ENCODE measurements at places on chromosomes 5 and 9.

- DNase-seq: no peak
These were observed 2202.9 kb upstream of the WWC1 start for GRCh38 chr5:166088389-166089039.

DNA sequence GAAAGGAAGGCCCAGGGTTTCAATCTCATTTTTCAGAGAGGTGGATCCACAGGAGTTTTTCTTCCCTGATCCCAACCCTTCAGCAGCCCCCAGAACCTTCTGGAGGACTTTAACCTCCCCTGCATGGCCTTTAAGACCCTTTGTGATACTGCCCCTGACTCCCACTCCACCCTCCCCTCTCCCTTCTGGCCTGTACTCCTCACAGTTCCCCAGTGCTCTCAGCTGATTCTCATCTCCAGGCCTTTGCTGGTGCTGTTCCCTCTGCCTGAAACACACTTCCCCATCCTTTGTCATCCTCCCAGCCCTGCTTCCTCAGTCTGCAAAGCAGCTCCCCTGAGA, 18.5 kb downstream of the NEURL1B start:
- no peak for DNase-seq

DNA sequence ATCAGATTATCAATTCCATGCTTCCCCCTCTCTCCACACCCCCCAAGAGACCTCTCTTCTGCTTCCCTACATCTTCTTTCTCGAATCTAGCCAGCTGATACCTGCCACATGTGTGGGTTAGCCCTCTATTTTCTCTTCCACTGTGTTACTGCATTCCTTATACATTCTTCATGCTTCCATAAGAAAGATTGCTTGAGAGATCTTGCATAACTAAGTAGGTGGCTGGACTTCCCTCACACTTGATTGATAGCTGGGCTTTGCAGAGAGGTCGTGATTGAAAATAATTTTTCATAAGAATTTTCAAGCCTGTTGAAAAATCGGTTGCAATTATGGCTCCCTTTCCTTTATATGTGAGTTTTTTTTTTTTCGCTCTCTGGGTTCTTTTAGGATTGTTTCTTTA, 33.0 kb upstream of the PANK3 start:
- DNase-seq: no peak

- no peak for DNase-seq
These were observed 796 bp upstream of the GADD45G start for GRCh38 chr9:89603767-89604665.

GRCh38 chr9:132645711-132646110, 24.1 kb downstream of the DDX31 start:
- no peak for DNase-seq

DNA sequence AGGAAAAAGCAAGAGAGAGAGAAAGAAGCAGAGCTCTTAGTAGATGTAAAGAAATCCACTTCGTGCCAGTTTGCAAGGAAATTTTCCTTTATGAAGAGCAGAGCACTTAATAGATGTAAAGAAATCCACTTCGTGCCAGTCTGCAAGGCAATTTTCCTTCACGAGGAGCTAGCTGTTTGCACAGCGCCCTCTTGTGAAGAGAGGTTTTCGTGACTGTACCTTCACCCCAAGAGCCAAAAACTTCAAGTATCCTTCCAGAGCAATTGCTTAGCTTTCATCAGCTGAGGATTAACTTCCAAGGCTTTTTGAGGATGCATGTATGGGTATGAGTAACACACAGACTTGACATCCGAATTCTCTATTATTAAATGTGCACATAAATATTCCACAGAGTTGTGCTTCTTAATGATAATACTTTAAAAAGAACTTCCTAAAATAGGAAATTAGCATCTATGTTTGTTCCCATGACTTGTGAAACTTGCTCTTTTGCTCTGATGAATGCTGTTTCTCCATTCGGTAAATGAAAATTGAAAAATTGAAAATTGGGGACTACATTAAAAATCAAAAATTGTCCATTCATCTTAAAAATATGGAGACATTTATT, 525.6 kb downstream of the PDE4D start:
- DNase-seq: no peak

DNA sequence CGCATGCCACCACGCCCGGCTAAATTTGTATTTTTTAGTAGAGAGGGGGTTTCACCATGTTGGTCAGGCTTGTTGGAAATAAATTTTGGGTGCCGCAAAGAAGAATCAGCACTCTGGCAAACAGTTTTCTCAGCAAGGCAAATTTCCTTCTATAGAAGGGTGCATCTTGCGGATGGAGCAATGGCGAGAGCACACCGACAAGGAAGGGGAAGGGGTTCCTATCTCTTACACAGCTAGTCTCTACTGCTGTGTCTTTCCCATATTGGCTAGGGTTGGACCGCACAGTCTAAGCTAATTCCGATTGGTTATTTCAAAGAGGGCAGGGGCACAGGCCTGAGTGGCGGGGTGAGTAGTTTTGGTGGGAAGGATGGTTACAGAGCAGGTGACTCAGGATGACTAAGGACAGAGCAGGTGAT, 707 bp downstream of the GTF3C5 start:
- no peak for DNase-seq

DNA sequence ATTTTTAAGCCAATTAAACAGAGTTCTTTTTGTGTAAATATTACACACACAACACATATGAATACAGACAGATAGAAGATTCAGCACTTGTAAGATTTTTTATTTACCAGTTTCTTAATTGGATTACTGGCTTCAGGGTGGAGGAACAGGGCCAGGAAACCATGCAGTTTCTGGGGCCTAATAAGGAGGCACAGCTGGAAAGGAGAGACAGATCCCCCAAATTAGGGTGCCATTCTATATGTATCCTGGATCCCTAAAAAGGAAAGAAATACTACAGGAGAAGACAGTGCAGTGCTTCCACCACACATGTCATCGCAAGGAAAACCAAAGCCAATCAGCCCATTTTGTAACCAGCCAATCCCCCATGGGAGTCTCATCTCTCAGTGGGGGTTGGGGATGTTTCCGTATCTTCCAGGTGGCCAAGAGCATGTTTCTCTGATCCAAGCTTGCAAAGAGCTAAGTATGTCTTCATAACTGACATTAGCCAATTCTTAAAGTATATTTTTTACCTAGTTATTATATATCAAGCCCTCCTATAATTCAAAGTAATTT, 15.8 kb upstream of the ABO start:
- no peak for DNase-seq

GRCh38 chr5:45609661-45610060, 86.5 kb downstream of the HCN1 start:
- no peak for DNase-seq

- DNase-seq: no peak
These were observed 153.2 kb downstream of the TARS1 start for GRCh38 chr5:33594006-33594405.

GRCh38 chr9:71552480-71552879, 215.8 kb downstream of the CEMIP2 start:
- no peak for DNase-seq

DNA sequence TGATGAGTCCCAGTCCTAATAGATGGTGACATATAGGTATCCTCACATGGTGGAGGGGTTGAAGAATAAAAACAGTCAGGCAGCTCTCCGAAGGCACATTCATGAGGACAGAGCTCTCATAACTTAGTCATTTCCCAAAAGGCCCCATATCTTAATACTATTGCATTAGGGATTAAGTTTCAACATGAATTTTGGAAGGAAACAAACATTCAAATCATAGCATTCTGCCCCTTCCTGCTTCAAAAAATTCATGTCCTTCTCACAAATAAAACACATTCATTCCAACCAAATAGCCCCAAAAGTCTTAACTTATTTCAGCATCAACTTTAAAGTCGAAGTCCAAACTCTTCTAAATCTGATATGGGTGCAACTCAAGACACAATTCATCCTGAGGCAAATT, 277.2 kb upstream of the NR4A3 start:
- no peak for DNase-seq

DNA sequence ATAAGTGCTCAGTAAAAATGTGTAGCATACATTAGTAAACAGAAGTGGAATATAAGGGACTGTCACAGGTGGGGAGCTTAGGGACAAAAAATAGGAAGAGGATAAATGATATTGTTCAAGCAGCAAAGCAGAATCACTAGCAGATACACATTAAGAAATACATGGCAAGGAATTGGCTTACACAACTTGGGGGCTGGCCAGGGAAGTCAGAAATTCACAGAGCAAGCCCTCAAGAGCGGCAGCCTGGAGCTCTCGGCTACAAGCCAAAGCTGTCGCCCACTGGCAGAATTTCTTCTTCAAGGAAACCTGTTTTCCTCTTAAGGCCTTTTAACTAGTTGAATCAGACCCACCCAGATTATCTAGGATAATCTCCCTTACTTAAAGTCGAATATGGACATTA, 73.0 kb upstream of the SMIM23 start:
- no peak for DNase-seq

DNA sequence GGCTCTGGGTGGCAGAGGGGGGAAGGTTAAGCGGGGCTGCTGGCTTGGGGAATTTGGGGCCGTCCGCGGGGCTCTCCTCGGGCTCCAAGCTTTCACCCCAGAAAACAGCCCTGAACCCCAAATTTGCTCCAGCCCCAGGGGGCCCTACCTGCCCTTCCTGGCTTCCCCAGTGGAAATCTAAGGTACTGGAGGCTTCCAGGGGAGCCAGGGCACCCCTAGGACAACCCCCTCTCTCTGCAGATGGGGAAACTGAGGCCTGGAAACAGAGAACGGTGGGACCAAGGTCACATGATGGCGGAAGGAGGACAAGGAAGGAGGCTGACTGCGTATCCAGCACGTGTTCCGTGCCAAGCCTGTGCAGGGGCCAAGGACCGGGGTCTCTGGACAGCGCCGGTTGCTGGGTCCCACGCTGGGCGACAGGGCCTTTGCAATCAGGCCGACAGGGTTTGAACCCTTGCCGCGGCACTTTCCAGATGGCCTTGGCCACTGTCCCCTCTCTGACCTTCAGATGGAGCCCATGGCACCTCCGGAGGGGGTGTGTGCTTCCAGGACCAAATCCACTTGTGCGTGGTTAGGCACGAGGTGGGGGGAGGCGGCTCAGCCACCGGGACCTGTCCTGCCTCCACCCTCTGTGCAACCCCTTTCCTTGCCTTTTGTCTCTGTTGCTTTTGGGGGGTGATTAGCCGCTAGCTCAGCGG, 183.1 kb downstream of the C9orf50 start:
- DNase-seq: no peak

- no peak for DNase-seq
These were observed 37.6 kb upstream of the KCNN2 start for GRCh38 chr5:114324282-114324681.

DNA sequence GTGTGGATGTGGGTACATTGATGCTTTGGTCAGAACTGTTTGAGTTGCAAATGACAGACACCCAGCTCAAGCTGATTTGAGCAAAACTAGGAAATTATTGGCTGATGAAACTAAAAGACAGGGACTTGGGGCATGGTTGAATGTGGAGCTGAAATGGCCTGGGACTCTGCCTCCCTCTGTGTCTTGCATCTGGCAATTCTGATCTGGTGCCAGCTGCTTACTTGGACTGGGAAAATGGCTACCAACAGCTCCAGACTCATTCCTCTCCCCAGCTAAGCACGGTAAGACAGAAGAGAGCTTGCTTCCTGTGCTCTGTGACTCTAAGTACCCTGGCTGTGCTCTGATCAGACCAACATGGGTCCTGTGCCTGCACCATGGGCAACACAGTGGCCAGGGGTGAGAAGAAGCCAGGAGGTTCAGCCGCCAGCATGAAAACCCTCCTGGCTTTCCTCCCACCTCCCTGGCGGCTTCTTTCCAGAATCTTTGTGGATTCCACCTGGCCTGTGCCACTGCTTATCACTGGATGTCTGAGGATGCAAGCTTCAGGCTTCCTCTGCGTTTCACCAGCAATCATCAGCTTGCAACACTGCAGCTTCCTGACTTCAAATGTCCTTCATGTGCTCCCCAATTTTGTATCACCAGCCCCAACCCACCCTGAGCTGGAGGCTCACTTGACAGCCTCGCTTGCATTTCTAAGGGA, 44.1 kb downstream of the C5orf15 start:
- DNase-seq: no peak

DNA sequence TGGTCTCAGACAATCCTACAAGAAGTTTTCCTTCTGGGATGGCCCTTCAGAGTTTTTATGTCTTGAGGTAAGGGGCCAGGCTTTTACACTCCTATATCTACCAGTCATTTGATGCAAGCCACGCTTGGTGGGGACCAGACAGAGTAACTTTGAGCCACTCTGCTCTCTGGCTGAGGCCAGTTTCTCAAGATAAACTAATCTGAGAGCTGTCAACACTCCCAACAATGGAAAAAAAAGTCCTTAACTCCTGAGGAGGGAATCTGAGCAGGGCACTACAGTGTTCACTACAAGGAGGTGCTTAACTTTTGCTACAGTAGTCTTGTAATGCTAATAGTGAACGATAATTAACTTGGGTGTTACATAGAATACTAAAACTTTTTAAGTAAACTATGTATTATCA, 62.7 kb downstream of the MRPS30 start:
- no peak for DNase-seq

DNA sequence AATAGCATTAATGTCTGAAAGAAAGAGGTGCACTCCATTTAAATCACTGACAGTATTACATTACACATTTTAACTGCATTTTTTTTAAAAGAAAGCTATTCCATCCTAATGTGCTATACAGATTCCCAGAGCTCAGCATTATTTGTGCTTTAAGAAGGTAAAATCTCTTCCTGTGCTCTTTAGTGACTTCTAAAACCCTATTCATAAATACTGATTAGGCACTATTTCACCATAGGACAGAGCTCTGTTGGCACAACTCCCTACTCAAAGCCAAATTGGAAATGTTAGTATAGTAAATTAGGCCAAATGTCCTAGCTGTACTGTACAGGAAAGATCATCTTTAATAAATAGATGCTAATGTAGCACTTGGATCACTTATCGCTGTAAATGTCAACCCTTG, 262.5 kb downstream of the TUSC1 start:
- DNase-seq: no peak

DNA sequence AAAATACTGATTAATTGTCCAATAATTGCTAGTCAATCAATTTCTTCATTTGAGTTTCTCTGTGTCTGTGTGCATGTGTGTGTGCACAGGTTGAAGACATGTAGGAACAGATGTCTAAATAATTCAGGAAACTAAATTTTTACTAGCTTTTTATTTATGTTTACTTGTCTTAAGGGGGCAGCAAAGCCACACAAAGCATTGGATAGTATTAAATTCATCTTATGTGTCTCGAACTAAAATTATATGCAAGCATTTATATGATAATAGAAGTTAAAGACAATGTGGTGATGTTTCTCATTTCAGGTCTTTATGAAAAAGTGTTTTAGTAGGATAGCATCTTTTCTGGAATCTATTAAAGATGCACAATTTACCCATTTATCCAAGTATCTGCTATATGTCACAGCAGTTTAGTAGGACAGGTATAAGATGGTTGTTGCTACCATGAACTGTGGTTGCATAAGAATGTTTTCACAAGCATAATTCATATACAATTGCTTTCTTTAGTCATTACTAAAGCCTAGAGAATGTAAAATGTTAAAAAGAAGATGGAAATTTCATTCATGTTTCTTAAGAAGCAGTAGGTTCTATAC, 784.6 kb upstream of the NUDT12 start:
- no peak for DNase-seq

DNA sequence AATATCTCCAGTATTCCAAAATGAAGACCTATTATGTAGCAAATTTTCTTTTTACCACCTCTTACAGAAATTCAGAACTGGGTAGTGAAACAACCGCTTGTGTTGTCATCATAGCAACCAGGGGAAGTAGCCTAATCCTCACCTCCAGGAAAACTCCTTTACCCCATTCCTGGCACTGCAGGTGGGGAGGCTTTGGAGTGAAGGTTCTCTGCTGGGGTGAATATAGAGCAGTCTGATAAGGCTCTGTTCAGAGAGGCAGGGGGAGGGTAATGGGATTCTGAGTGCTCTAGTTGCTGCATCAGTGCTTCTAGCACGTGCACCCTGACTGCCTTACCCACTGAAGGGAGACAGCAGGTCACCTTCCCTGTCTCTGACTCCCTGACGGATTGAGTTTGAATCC, 116.2 kb downstream of the MAN2A1 start:
- no peak for DNase-seq

- no peak for DNase-seq
These were observed 176.0 kb downstream of the MSX2 start for GRCh38 chr5:174900240-174900865.
